Kidney capillary endothelial cell (primary cell): ENCODE measurements at places on chromosomes 16 and 17.

- DNase-seq: peak; percentile 65
Measured at GRCh38 chr16:66650707-66651473, 45.7 kb downstream of the CMTM4 start.

GRCh38 chr17:46818929-46819859 is 702 bp upstream of the WNT3 start:
- no peak for DNase-seq

- no peak for DNase-seq
Measured at GRCh38 chr17:39527220-39527813, 66.0 kb downstream of the CDK12 start.

DNA sequence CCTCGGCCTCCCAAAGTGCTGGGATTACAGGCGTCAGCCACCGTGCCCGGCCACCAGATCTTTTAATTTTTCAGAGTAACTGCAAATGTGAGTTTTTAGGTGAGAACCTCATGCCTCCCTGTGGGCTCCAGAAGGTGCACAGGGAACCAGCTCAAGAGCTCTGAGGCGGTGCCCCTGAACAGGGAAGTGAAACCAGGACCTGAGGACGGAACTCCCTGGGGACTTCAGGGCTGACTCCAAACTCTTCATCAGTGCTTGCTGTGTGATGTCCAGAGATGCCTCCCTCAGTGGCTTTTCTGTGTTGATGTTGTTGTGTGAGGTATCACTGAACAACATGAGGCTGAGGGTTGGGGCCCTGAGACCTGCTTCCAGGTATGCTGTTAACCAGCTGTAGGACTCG is 23.8 kb downstream of the SLC12A3 start:
- DNase-seq: no peak

GRCh38 chr17:64020056-64020766 is at the start of gene ICAM2:
Gene ICAM2 (minus strand): TSS chr17:64020633. CDS start chr17:64006691, 13,942 bp downstream.
- DNase-seq: no peak

- no peak for DNase-seq
Measured at GRCh38 chr17:65495122-65496055, 66.1 kb downstream of the AXIN2 start.

GRCh38 chr17:72970246-72970645 is 122.2 kb downstream of the SLC39A11 start:
- no peak for DNase-seq

GRCh38 chr17:51585514-51586104 is 325.3 kb downstream of the UTP18 start:
- DNase-seq: no peak

GRCh38 chr17:57898487-57899311 is 48.9 kb upstream of the MRPS23 start:
- DNase-seq: no peak

- DNase-seq: no peak
Measured at GRCh38 chr16:2786061-2786825, 1.1 kb downstream of the PRSS33 start.

GRCh38 chr16:21953541-21953902 is 361 bp downstream of the UQCRC2 start:
- no peak for DNase-seq

GRCh38 chr17:54770836-54771235 is 129.8 kb upstream of the TOM1L1 start:
- DNase-seq: no peak

- DNase-seq: no peak
Measured at GRCh38 chr16:67117716-67118115, 8.0 kb downstream of the PHAF1 start.

GRCh38 chr17:71315568-71315967 is 805.3 kb upstream of the SOX9 start:
- no peak for DNase-seq

DNA sequence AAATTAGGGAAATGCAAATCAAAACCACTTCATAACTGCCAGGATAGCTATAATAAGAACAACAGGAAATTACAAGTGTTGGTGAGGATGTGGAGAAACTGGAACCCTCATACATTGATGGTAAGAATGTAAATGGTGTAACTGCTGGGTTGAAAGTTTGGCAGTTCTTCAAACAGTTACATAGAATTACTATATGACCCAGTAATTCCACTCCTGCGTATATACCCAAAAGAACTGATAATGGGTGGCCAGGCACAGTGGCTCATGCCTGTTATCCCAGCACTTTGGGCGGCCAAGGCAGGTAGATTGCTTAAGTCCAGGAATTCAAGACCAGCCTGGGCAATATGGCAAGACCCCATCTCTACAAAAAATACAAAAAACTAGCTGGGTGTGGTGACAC is 4.5 kb upstream of the CMTM4 start:
- no peak for DNase-seq

DNA sequence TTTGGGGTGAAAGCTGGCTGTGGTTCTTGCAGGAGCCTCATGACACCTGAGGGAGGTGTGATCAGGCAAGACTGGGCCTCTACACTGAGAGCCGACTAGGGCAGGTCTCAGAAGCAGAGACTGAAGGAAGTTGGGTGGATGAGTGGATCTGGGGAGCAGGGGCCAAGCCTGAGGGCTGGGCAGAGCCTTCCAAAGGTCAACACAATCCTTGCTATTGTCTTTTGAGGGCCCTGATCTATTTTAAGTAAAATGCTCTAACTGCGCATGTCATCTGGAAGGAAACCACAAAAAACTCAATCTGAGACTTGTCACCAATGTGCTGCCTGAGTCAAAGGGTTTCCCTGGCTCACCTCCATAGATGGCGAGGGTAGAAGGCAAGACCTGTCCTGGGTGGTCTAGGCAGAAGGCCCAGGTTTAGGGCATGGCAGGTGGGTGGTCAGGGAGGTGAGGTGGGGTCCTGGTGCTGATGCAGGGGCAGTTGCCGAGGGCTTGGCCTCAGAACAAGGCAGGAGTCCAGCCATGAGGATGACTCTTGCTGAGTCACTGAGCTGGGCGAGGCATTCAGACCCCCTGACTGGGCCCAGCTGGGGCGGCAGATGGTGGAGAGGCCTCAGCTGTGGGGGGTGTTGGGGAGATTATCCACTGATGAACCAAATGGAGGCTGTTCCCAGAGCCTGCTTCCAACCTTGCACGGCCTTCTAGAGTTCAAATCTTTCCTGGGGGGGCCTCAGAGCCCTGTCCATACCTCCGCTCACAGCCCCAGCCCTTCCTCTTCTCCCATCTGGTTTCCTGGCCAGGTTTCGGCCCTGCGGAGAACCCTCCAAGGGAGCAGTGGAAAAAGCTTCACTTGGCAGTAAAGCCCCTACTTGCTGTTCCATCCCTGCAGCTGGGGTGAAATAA is 5.1 kb downstream of the MVP start:
- DNase-seq: peak; percentile 59

DNA sequence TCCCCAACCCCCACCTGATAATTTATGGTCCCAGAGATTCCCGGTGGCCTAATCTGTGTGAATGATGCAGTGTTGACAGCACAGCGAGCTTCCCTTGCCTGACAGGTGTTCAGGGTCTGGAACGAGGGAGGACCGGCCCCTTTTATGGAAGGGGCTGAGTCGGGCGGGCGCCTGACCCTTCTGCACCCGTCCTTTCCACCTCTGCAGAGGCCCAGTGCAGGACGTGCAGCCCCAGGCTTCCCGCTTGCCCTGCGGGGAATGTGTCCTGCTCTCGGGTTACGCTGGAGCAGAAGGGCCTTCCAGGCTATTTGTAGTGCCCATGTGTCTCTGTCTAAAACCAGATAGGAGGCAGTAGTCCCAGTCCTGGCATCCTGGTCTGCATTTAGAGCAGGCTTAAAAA is 16.2 kb downstream of the SMTNL2 start:
- no peak for DNase-seq

- no peak for DNase-seq
Measured at GRCh38 chr16:71594000-71594646, 17.2 kb upstream of the TAT start.

DNA sequence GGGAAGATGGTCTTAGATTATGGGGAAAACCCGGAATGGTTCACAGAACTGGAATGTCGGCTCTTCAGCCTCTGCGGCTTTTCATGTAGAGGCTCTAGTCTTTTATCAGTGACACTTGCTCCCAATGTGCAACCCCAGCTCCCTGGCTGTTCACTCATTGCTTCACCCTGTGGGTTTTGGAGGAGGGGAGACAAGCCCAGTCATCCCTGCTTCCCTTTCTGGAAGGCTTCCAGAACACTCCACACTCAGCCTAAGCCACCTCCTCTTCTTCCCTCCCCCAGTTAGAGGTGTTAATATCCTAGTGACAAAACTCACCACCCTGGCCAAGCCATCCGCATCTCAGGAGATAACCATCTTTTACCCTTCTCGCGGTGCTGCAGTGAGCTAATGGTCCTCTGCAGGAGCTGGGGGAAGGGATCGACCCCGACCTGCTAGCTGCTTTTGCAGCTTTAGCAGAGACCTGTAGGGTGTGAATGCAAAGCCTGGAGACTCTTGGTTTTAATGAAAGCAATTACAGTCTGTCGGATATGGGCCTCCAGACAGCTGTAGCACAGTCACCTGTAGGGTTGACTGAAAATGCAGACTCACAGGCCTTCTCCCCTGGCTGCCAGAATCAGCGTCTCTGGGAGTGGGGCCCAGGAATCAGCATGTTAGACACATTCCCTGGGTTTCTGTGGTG is 24.3 kb upstream of the LASP1NB start:
- DNase-seq: peak; percentile 78

DNA sequence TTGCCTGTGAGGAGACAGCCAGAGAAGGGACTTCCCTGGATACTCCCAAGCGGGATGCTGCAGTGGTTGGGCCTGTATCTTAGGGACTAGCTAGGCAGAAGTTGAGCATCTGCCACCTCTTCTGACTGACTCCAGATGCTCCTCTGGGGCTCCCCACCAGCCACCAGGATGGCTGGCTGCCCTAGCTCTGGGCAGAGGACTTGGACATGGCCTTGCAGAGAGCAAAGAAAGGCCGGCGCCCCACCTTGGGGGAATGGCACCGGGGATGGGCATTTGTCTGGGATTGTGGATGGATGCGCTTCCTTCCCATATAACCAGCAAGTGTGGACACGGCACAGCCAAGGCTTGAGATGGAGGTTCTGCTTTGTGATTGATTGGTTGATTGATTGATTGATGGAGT is 69.0 kb downstream of the OR1D5 start:
- no peak for DNase-seq

- no peak for DNase-seq
Measured at GRCh38 chr17:17971431-17972125, 622 bp downstream of the TOM1L2 start.

GRCh38 chr16:21233521-21234150 is at the start of gene ANKS4B:
Gene ANKS4B (plus strand): TSS chr16:21233699. CDS start chr16:21233738, 39 bp downstream.
- no peak for DNase-seq

GRCh38 chr17:72587156-72587555 is 466.3 kb downstream of the SOX9 start:
- DNase-seq: no peak
